ENCODE measurements at places on chromosomes 13 and 19. TPM values are rescaled to one million over a fixed set of nuclear protein-coding genes. Genes with fewer than 3 reads are reported as not detected.

JAK3 gene
- 3.9 TPM for total RNA-seq

TMEM150B gene
- not detected for total RNA-seq

ZNF85 gene
- 11.9 TPM for total RNA-seq

GPC6 gene
- total RNA-seq, result 4.4 TPM

C19orf18 gene
- not detected for total RNA-seq

ODAD3 gene
- 0.28 TPM for total RNA-seq

FBN3 gene
- total RNA-seq, result not detected

NANOS2 gene
- total RNA-seq, result not detected

GRIN2D gene
- 0.28 TPM for total RNA-seq

GPR12 gene
- not detected for total RNA-seq
